EH (cell line): ENCODE measurements at places on chromosomes 3 and 15.

DNA sequence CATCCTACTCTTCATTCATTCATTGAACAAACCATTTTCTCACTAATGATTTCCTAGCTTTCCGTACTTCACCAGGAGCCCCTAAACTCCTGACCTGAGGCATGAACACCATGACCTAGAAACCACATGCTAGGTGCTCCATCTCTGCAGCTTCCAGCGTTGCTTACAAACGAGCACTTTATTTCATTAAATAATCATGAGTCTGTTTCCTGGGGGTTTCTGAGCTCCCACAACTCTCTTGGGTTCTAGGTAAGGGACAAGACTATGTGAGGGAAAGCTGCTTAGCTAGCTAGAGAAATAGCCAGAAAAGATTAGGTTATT lies 1.3 kb downstream of the MAP2K1 start:
- no peak for DNase-seq

- no peak for DNase-seq
These were observed 3.8 kb downstream of the SELENOS start for GRCh38 chr15:101273534-101273933.

DNA sequence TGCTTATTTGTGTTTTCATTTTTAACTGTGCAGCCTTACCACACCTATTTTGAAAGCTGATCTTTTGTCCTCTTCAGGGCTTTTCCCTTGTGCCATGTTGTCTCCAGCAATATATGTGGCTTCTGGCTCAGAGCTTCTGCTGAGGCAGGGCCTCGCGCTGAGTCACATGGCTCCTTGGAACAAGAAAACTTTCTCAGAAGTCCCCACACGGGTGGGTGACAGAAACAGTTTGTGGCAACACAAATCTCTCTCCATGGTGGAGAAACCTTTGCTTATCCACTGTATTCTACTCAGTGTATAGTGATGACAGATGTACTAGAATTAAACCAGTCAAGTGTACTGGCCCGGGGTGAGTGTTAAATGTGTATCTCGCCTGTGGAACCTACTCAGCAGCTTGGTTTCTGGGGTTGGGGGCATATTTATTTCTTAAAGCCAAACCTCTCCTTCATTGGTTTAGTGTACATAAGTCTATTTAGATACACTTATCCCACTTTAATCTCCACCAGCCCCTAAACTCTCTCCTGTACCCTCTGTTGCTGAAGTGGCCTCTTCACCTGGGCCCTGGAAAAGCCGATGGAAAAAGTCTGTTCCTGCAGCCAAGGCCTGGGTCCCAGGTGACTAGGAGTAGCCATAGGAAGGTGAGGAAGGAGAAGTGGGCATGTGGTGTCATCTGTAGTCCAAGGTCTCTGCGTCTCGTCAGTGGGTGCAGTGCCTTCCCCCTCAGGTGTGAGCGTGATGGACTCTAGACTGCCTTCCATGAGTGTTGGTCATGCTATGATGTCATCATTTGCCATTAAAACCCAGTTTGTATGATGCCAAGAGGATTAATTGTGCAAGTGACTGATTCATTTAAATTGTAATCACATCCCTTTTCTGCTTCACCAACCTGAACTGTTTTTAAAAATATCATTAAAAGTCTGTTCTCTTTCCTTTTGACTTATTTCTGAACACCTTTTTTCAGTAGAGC lies 3.2 kb upstream of the FBXL22 start:
- no peak for DNase-seq

- DNase-seq, result peak; percentile 67
These were observed 135.6 kb upstream of the SUCLG2 start for GRCh38 chr3:67790043-67790442.

- no peak for DNase-seq
These were observed 58.0 kb downstream of the PLD1 start for GRCh38 chr3:171752329-171752728.

GRCh38 chr3:171646357-171647133 lies 163.7 kb downstream of the PLD1 start:
- DNase-seq, result peak; percentile 68

GRCh38 chr3:72174040-72174439 lies 389.1 kb upstream of the PROK2 start:
- DNase-seq, result no peak

- DNase-seq, result no peak
These were observed 32.4 kb upstream of the TKT start for GRCh38 chr3:53288214-53288613.

DNA sequence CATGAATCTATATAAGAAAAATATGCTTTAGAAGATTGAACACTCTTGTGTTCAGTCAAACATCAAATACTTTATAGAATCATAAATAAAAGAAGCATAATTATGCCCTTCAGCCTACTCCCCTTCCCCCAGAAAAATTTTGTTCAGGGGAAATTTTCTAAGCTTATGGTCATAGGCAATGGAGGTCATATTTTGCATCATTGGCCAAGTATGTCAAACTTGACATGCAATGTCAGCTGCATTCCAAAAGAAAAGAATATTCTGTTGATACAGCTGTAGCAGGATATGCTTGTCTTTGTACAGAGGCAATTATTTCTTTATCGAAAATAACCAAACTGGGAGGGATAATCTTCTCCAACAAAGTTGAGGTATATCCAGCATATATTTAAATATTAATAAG lies 328.2 kb downstream of the ZIC1 start:
- DNase-seq, result no peak

DNA sequence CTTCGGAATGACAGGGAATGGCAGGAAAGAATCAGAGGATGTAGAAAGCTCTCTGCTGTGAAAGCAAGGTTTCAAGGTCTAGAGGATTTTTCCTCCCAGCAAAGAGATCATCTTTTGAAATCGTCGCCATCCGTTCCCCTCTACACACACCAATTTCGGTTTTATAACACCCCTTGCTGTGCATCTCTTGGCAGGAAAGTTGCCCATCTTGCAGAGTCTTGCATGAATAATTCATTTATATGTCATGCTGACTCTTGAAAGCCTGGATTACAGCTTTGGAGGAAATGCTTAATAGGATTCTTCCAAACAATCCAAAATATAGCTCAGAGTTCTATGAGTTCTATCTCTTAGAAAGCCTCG lies 262.7 kb downstream of the CHL1 start:
- no peak for DNase-seq

DNA sequence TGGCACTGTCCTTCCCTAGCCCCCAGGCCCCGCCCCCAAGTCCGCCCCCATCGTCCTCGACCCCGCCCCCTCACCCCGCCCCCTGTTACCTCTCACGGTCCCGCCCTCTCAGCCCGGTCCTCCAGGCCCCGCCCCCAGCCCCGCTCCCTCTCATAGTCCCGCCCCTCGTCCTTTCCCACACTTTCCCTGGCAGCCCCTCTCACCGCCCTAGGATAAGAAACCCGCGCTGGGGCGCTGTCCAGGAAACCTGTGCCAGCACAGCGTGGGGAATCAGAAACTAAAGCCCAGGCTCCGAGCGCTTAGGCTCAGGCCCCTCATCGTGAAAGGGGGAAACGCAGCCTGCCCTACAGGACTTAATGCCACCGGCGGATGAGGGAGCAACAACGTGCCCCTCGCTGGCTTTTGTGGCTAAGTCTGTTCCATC lies 20.9 kb downstream of the TRPM1 start:
- no peak for DNase-seq

- no peak for DNase-seq
These were observed 22.9 kb upstream of the UTS2B start for GRCh38 chr3:191353022-191353777.

GRCh38 chr15:92606126-92606835 lies 49.3 kb downstream of the FAM174B start:
- no peak for DNase-seq

- DNase-seq, result peak; percentile 95
These were observed at the start of gene FAM43A for GRCh38 chr3:194685718-194686413. Gene FAM43A, plus strand, starts transcription at chr3:194685883. Its CDS starts 944 bp downstream, at chr3:194686827.
